ENCODE measurements at places on chromosomes 2 and 18.
A peak's percentile ranks its signal among the peaks of the same experiment; 100 is the strongest.

- no peak for DNase-seq
Measured at GRCh38 chr18:55884498-55884897, 296.5 kb upstream of the TCF4 start.

DNA sequence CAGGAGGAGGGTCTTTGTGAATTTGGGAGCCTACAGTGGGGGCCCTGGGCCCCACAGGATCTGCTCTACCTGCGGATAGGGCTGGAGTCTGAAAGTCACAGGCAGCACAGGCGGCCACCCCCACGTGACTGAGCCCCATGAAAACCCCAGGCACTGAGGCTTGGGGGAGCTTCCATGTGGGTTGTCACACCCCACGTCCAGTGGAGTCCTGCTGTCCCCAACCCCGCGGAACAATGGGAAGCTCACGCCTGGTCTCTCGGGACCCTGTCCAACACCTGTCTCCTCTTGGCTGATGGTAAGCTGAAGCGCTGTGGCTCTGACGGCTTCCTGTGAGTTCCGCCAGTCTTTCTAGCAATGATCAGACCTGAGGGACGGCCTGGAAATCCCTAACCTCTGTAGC is 85.8 kb downstream of the PTGR3 start:
- no peak for DNase-seq

DNA sequence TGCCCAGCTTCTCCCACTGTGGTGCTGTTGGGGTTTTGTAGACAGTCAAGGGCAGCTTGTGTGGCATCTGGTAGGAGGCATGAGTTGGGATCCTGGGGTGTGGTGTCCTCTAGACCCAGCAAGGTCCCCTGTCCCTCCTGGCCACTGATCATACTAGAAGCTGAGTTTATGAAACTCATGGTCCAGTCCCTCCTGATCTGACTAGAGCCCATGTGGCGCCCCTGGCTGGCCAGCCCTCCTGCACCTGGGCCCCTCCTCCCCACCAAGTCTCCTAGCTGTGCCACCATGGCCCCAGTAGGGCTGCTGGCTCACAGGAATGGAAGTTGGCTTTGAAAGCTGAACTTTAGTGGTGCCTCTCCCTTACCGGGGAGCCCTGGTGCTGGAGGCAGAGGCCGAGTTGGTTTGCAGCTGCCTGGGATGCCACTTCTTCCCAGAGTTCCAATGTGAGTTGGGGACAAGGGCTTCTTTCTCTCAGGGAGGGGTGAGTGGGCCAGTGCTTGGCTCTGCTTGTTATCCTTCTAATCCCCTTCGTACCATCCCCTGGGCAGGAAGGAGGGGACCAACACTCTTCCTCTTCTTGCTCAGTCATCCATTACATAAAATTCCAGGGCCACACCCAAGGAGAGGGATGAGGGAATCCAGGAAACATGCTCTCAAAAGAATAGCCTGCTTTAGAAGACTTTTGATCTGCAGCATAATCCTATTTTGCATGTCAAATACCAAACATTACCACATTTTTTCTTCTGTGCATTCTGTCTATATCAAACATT is 37.5 kb upstream of the HAAO start:
- no peak for DNase-seq

- DNase-seq: no peak
Measured at GRCh38 chr2:190843890-190844699, 36.5 kb upstream of the GLS start.

GRCh38 chr2:68831686-68832232 is 39.4 kb downstream of the BMP10 start:
- no peak for DNase-seq

- DNase-seq: no peak
Measured at GRCh38 chr18:34483198-34483597, 226.9 kb upstream of the DTNA start.

DNA sequence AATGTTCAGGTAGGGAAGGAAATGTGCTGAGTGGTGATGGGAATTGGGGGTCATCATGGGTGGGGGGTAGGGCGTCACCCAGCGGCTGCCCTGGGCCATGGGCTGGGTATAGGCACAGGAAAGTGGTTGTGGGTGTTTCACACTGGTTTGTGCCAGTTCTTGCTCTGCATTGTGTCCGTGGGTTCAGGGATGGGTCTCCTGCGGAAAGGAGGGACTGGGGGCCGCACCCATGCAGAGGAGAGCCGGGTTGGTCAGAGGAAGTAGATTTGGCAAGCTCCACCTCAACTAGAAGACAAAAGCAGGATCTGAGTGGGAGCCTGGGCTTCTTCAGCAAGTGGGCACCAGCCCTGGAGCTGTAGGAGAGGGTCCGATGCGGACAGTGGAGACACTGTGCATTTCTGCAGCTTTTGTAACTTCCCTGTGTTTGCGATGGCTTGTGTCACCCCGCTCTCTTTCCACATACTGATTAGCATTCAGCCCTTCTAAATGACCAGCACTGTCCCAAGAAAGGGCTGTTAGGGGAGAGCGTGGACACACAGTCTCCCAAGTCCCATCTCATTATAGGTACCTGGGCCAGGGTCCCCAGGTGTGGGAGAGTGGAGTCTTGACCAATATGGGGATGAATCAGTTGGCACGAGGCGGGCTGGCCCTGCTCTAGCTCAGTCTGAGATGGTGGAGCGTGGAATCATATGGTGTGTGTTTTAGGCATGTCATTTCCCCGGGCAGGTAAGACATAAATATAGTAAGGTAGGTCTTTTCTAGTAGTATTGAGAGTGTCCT is 67.2 kb downstream of the LRRFIP1 start:
- DNase-seq: peak; percentile 60

DNA sequence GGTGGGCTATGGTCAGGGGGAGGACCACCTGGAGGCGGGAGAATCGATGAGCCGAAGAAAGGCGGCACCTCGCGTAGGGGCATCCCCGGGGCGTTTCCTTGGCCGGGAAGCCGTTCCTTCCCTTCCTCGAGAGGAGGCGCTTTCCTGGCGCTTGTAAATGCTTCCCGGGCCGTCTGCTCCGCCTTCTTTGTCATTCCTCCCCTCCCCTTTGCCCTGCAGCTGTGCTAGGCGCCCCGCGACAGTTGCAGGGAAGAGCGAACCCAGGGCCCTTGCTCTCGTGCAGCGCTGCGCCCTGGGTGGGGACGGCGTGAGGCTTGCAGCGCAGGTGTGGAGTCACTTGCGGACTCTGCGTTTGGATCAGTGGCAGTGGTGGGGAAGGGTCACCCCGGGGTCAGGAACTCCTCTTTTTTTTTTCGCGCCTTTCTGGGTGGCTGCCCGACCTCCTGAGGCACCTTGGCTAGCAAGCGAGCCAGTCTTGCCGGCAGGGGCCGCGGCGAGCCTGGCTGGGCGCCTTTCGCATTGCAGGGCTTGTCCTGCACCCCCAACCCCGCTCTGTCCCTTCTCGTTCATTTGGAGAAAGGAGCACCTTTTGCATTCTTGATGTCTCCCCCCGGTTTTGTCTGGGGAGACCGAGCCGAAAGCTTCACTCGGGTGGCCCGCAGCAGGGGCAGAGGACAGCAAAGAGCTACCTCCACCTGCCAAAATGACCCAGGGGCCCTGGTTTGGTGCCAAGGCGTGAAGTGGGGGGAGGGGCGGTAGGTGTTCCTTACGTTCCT is 858 bp downstream of the KCNS3 start:
- peak; percentile 75 for DNase-seq

DNA sequence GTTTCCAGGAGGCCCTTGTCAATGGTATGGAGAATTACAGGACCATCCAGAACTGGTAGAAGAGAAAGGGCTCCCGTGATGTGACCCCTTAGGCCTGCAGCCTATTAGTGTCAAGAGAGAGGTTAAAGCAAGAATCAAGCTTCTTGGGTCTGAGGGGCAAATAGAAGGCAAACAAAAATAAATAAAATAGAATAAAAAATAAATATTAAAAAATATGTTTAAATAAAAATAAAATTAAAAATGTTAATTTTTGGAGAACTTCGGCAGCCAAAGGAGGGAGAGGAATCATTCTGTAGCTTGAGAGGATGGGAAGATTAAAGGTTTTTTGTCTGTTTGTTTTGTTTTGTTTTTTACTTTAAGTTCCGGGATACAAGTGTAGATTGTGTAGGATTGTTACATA is 15.2 kb upstream of the TMEM178A start:
- DNase-seq: no peak

DNA sequence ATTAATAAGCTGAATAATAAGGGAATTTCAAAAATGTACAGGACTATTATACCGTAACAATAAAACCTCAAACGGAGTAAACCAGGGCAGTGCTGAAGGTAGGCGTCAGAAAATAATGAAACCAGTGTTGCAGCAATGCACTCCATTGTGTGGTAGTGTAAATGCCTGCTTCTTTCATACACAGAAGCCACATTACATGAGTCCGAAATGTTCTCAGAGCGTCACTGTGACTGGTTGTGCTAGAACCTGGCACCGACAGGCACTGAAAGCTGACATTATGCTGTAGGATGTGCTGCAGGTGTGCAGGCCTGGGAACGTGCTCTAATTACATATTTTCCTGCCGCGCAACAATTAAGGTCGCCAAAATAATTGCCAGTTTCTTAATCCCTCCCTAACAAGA is 53.3 kb downstream of the ZEB2 start:
- DNase-seq: no peak

All from Right ventricle myocardium superior (tissue), 1 donor.